ENCODE measurements at places on chromosomes 4 and X. TPM values are rescaled to one million over a fixed set of nuclear protein-coding genes. Genes with fewer than 3 reads are reported as not detected.

The PRSS12 gene
- total RNA-seq: 5.5 TPM

The SCML2 gene
- 0.69 TPM for total RNA-seq

The TMPRSS11D gene
- total RNA-seq: not detected

The ADAMTS3 gene
- total RNA-seq: 1.00 TPM

The FHDC1 gene
- total RNA-seq: 6.7 TPM

The ZDHHC15 gene
- total RNA-seq: not detected
